ENCODE measurements at places on chromosomes 6 and 20. TPM values are rescaled to one million over a fixed set of nuclear protein-coding genes. Genes with fewer than 3 reads are reported as not detected.

SLC35D3 gene
- total RNA-seq, result not detected

- DNase-seq, result no peak
- H3K4me3 ChIP-seq, result no peak overlapping the region
- peaks cover 20% of the 10 kb centered on the region for H3K4me1 ChIP-seq
- H3K27me3 ChIP-seq, result no peaks in the 10 kb centered on the region
- H3K36me3 ChIP-seq, result no peaks in the 10 kb centered on the region
Measured at GRCh38 chr6:37904590-37904989, 85.1 kb downstream of the ZFAND3 start.

- no peak overlapping the region for H3K4me3 ChIP-seq
- no peaks in the 10 kb centered on the region for H3K36me3 ChIP-seq
- DNase-seq, result no peak
- no peak overlapping the region for H3K27ac ChIP-seq
- no peaks in the 10 kb centered on the region for H3K4me1 ChIP-seq
Measured at GRCh38 chr6:124941259-124941658, 21.0 kb upstream of the RNF217 start.

DNA sequence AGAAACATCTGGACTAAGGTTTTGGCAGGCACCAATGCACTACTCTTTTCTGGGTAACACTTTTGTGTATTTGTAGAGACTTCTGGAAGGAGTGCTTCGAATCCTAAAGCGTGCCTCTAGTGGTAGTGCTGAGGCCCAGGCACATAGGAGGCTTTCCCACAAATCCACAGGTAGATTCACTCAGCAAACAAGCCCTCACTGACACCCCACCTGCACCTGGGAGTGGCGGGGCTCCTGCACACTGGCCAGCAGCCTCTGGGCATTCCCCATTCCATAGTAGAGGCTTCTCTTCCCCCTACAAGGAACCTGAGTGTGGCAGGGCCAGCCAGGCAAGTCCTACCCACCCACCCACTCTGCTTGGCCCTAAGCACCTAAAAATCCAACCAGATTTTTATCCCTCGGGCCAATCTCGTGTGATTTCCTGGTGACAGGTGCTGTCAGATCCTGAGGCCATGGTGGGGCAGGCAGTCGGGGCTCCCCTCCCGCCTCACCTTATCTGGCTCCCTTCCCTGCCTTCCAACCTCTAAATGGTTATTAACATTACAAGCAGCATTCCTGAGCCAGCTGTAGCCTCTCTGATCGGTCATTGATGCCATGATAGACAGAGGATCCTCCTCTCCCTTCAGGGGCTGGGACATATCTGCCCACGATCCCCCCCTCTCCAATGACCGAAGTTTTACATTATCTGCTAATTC is 82.4 kb downstream of the SLC2A10 start:
- H3K4me1 ChIP-seq, result no peaks in the 10 kb centered on the region
- H3K4me3 ChIP-seq, result no peak overlapping the region
- H3K27ac ChIP-seq, result no peak overlapping the region
- no peaks in the 10 kb centered on the region for H3K36me3 ChIP-seq
- DNase-seq, result no peak

- no peak for DNase-seq
- peaks cover 61% of the 10 kb centered on the region for H3K36me3 ChIP-seq
- H3K27me3 ChIP-seq, result no peaks in the 10 kb centered on the region
- H3K27ac ChIP-seq, result peak overlapping the region; percentile 72
- H3K4me3 ChIP-seq, result no peak overlapping the region
Measured at GRCh38 chr6:149384464-149384863, 15.6 kb upstream of the SUMO4 start.
